Left renal pelvis (tissue), 4 donors: ENCODE measurements at places on chromosomes 7 and 10.

DNA sequence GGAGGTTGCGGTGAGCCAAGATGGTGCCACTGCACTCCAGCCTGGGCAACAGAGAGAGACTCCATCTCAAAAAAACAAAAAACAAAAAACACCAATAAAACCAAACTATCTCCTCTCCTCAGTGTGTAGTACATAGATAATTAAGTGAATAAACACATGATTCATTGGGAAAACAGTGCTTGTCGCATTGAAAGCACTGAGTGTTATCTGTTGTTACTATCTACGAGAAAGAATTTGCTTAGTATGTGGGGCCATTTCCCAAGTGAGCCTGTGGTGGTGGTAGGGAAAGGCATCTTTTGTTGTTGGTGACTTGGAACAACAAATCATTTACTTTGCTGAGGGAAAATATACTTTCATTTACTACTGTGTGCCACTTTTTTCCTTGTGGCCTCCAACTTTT is 42.6 kb downstream of the RSBN1L start:
- DNase-seq = no peak

GRCh38 chr10:79321494-79321882 is 25.8 kb upstream of the PPIF start:
- no peak for DNase-seq

GRCh38 chr7:36945612-36946400 is 221.5 kb upstream of the AOAH start:
- no peak for DNase-seq

GRCh38 chr7:151684408-151685175 is 164.9 kb upstream of the RHEB start:
- no peak for DNase-seq

DNA sequence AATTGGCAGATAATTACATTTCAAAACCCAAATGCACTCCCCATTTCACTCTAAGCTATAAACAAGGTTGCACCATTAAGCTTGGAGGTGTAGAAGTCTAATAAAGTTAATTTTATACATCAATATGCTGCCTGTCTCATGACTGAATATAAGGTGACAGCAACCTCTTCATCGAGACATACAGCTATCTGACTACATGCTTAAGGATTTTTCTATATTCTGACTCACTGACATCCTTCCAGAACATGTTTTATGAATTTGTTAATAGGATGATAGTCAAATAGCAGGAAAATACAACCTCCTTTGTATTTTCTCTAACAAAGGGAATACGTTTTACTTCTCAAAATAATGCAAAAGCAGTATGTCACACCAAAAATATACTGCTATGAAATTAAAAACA is 76.6 kb downstream of the NRBF2 start:
- no peak for DNase-seq

GRCh38 chr7:55308186-55308929 is 56.8 kb upstream of the LANCL2 start:
- DNase-seq = no peak

DNA sequence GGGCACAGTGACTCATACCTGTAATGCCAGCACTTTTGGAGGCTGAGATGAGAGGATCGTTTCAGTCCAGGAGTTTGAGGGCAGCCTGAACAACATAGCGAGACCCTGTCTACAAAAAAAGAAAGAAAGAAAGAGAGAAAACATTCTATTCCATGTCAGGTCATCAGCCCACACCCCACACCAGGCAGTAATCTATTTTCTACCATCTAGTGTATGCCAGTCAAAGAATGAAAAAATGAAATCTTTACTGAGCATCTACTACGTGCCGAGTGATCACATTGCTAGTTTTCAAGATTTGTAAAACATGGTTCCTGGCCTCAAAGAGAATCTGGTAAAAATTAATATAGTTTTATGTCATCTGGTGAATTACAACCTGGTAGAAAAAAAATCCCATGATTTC is 3.1 kb upstream of the EPHB4 start:
- no peak for DNase-seq

- DNase-seq = no peak
Measured at GRCh38 chr7:112122144-112122543, 84.1 kb downstream of the DOCK4 start.

DNA sequence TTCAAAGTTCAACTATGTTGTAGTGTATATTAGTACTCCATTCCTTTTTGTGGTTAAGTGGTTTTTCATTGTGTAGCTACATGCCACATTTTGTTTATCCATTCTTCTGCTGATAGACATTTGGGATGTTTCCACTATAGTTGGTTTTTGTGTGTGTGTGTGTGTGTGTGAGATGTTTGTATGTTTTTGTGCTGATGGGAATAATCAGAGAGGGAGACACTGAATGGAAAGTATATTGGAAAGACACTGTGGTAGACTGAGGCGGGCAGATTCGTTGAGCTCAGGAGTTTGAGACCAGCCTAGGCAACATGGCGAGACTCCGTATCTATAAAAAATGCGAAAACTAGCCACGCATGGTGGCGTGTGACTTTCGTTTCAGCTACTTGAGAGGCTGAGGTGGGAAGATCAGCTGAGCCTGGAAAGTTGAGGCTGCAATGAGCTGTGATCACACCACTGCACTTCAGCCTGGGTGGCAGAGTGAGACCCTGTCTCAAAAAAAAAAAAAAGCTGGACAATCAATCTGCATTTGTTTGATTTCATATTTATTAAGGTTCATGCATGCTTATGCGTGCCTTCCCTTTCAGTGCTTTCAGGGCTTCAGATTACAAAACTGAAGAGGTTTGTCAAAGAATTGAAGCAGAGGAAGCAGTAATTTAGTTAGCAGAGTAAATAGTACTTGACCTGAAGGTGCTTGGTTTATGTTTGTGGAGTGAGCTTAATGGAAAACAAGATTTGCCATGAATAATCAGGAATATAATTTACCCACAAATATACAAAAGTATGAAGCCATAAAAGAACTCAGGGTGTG is 14.7 kb downstream of the SEC24C start:
- no peak for DNase-seq
